ENCODE measurements at places on chromosomes 16 and 17.

- no peak for DNase-seq
Observed at GRCh38 chr16:85707528-85708095, 18.9 kb upstream of the GINS2 start.

GRCh38 chr17:51997723-51998122 lies 160.8 kb downstream of the CA10 start:
- DNase-seq: no peak

GRCh38 chr17:33205552-33205951 lies 87.5 kb downstream of the ASIC2 start:
- no peak for DNase-seq

- no peak for DNase-seq
Observed at GRCh38 chr16:90046122-90046970, 27.1 kb upstream of the DBNDD1 start.

GRCh38 chr17:82281076-82281475 lies 7.6 kb upstream of the CSNK1D start:
- no peak for DNase-seq

GRCh38 chr17:63694229-63694949 lies 5.5 kb downstream of the LIMD2 start:
- DNase-seq: no peak

GRCh38 chr17:55440391-55440790 lies 18.8 kb upstream of the MMD start:
- DNase-seq: no peak
